ENCODE measurements at places on chromosomes 6 and 20.

- no peak for DNase-seq
Measured at GRCh38 chr6:21101694-21102093, 491.9 kb upstream of the SOX4 start.

DNA sequence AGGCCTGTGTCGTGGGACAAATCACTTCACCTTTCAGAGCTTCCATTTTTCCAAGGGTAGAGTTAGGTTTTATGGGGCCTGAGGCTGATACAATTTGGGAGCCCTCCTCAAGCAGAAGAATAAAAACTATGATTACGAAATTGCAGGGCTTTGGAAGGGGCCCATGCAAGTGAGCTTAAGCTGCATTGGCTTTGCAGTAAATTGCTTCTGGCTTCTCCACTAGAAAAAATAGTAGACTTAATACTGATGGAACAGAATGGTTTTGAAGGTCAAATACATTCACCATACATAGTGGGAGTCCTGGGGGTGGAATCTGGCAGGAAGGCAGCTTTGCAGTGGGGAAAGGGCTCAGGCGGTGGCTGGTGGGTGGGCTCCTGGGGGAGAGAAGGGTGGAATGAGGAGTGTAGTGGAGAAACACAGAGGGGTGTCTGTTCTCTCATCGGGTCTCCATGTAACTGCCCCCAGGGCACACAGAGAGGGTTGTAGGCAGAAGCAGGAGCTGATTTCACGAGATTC lies 55.9 kb upstream of the RNF24 start:
- DNase-seq = no peak

GRCh38 chr6:138089325-138089724 lies 17.9 kb downstream of the PERP start:
- DNase-seq = no peak

GRCh38 chr20:62860924-62861691 lies 514 bp downstream of the TCFL5 start:
- DNase-seq = no peak

DNA sequence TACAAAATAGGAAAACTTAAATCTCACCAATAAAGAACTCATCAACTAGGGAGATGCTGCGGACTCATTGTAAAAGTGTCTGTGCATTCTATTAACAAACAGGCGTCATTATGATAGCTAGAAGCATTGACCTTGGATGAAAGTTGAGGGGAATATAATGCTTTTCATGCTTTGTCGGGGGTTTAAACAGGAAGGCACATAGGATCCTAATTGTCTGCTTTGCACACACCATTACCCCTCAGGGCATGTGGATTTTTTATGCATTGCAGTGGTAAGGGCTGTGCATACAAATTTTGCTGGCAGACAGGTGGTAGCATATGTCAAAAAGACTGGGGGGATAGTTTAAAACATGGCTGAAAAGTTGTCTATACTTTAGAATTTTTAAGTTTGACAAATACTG lies 447.9 kb upstream of the PLCB4 start:
- no peak for DNase-seq

DNA sequence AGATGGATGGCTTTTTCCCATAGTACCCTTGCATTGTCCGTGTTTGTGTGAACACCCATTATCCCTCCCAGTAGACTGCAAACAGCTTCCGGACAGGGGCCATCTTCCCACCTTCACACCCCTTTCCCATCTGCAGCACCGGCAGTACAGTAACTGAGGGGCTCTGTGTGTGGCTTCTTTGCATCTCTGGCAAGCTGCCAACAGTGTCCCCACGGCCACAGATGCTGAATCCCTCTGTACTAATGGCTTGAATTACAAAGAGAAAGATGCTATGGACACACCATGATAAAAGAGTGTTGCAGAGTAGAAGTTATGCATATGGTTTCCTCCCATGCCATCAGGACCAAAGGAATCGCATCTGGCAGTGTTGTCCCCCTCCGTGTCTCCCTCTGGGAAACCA lies 101.1 kb upstream of the CDYL start:
- DNase-seq = no peak

DNA sequence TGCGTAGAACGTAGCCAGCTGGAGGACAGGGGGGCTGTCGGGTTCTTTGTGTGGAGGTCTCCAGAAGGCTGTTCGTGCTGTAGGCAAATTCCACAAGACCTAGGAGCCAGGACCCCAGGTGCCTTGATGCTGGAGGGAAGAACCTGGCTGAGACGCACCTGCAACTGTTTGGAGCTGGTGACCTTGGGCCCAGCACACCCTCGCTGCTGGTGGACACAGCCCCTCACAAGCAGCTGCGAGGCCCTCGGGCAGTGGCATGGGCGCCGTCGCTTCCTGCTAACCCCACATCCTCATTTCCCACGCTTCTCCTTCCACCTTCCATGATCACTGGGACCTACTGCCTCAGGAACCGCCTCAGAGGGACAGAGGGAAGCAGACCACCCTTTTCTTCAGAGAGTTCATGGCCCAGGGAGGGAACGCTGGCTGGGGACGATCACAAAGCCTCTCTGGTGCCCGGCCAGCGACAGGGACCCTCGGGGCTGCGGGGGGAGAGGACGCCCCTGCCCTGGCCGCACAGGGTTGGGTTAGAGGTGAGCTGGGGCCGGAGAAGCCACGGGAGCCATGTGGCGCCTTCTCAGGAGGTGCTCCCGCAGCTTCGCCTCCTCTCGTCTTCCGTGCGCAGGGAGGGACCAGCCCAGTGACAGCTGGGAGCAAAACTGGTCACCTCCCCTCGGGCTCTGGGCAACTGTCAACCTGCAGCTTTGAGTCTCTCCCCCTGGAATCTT lies 18.4 kb downstream of the DLL1 start:
- DNase-seq = no peak

- DNase-seq = no peak
Measured at GRCh38 chr6:165702669-165703068, 39.6 kb upstream of the PDE10A start.

DNA sequence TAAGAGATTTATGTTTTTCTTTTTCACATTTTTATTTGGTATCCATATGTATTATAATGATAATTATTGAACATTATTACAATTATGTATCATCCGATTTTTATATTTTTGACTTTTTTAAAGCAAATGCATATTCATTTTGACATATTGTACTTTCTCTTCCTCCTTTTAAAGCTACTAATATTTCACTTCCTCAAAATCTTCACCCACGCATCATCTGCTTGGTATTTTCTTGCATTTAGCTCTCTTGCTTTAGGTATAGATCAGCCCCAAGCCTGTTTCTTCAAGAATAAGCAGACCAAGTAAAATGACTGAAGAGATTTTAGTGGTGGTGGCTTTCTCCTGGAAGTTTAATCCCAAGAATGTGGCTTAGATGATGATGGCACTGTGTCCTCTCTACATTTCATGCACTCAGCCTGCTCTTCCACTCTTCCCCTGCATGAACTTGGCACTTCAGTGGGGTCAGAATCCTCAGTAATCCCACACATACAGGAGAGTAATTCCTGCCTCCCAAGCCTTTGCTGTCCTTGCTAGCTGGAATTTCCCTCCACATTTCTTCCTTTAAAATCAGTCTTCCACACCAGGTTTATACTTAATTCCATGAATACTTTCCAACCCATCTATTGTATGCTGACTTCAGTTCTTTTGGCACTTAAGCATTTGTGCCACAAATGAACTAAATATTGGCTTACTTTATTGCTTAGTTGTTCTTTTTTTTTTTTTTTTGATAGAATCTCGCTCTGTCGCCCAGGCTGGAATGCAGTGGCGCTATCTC lies 8.2 kb downstream of the NCOA7 start:
- no peak for DNase-seq

- no peak for DNase-seq
Measured at GRCh38 chr6:41832263-41832662, 44.8 kb downstream of the TOMM6 start.

DNA sequence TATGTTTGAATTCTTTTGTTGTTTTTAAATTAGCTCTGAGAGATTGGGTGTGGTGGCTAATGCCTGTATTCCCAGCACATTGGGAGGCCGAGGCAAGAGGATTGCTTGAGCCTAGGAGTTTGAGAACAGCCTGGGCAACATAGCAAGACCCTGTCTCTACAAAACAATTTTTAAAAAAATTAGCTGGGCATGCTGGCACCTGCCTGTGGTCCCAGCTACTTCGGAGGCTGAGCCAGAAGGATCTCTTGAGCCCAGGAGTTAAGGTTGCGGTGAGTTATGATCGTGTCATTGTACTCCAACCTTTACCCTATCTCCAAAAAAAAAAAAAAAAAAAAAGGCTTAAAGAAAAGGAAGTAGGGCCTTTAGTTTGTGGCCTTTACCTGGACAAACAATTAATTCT lies 22.9 kb downstream of the DHX35 start:
- no peak for DNase-seq

DNA sequence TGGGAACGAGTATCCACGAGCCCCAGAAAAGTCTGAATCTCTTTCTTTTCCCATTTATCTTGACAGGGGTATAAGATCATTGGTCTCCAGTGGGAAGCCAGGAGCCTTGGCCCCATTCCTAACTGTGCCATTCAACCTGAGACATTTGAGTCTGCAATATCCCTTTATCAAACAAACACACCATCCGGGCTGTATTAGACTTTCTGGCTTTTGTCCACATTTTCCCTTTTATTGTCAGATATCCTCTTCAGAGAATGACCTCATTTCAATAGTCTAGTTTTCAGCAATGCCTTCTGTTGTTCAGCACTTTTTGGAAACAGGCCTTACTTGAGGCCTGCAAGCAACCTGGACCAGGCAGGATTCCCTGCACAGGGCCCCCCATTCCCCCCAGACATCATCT lies 15.7 kb downstream of the BPIFA1 start:
- no peak for DNase-seq

DNA sequence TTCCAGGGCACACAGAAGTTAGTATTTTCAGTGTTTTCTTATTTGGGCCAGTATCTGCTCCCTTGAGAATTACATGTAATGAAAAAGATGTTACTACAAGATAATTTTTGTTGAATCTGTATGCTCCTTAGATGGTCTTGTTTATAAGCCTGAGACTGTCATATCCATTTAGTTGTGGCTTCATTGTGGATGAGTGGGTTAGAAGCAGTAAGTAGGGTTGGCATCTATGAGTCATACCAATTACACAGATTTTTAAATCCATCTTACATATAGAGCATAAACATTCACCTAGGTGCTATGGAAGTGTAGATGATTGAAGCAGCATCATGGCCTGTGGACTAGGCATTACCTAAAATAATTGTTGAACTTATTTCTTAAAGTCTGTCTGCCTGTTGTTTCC lies 13.5 kb upstream of the BAG2 start:
- DNase-seq = no peak

GRCh38 chr6:104325341-104326172 lies 534.2 kb downstream of the HACE1 start:
- DNase-seq = peak; percentile 10

GRCh38 chr6:166307082-166308032 lies 835 bp downstream of the PRR18 start:
- DNase-seq = no peak

DNA sequence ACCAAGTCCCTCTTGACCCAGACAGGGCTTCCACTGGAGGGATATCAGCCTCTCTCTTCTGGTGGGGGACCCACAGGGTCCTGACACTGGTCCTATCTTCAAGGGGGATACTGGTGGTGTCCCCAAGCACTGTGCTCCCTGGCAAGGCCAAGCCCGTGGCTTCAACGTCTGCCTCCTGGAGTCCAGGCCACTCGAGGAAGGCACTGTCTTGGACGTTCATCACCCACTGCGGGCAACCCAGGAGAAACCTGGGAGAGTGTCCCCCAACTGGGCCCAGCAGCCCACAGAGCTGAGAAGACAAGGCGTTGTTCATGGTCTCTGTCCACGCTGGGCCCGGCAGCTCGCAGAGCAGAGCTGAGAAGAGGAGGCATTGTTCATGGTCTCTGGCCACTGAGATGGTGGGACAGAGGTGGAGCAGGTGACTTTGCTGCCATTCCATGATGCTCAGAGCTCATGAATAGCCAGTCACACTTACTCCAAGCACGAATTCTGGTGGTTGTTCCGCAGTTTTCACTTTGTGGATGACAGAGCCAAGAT lies 37.5 kb upstream of the FRMD1 start:
- DNase-seq = no peak

DNA sequence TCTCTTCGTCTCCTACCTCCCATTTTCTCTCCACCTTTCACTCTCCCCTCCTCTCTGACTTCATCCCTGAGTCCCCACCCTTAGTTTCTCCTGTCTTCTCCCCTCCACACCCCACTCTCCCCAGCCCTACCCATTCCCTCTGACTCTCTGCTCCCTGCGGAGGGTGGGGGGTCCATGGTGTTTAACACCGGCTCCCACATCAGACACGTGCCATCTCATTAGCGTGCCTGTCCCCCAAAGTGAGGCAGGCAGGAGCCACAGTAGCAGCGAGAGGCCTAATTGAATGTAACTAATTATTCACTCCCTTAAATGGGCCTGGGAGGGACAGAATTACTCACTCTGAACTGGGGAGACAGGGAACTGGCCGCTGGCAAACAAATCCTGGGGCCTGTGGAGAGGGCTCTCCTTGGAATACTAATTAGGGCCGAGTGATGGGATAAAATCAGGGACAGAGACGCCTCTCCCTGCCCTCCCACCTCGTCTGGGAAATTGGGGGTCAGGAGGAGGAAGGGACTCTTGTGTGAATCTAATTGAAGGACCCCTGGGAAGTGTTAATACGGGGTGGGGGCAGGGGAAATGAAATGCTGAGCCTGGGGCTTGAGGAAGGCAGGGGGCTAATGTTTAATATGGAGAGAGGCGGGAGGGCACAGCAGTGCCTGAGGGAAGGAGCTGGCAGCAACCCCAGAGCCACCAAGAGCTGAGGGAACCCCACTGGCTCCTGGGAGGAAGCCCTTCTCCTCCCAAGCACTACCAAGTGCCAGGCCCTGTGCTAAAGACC lies 17.9 kb downstream of the CD40 start:
- DNase-seq = no peak

DNA sequence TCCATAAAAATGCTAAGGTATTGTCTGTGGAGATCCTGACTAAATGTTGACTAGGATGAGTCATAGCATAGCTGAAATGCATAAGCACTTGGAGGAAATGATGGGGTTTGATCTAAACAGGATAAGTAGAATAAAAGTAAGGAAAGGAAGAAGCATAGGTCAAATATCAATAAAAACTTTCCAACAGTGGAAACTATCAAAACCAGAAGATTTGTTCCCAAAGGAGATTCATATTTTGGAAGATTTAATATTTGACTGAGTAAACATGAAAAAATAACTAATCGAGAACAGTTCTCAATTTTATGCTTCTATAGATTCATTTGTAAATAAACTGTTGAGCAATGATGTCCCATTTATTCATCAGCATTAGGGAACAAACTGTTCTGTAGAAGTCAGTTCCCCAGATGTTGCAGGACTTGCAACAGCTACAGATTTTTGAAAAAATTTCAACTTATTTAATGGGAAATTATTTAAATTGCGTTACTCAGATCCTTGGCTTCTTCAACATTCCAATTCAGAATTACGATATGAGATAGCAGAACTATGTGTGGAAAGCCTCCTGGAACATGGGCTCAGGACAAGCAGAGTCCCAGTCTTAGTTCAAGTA lies 133.7 kb upstream of the TBX18 start:
- DNase-seq = no peak
